ENCODE measurements at places on chromosomes 11 and 22. TPM values are rescaled to one million over a fixed set of nuclear protein-coding genes. Genes with fewer than 3 reads are reported as not detected.

BEST1 gene
- 3.2 TPM for total RNA-seq

DNA sequence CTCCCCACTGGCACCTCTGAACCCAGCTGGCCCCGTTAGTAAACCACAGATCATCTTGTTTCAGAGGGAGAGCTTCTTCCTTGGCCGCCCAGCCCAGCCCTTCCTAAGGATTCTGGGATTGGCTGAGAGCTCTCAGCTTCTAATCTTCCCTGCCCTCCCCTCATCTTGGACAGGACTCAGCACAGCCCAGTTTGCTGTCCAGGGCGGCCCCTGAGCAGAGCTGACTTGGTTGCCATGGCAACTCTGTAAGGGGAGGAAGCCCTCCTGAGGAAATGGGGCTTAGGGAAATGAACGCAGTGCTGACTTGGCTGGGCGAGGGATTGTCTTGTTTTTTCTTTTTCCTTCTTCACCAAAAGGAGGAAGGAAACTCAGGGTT, 4.6 kb downstream of the APOL4 start:
- peak; percentile 94 for DNase-seq

DNA sequence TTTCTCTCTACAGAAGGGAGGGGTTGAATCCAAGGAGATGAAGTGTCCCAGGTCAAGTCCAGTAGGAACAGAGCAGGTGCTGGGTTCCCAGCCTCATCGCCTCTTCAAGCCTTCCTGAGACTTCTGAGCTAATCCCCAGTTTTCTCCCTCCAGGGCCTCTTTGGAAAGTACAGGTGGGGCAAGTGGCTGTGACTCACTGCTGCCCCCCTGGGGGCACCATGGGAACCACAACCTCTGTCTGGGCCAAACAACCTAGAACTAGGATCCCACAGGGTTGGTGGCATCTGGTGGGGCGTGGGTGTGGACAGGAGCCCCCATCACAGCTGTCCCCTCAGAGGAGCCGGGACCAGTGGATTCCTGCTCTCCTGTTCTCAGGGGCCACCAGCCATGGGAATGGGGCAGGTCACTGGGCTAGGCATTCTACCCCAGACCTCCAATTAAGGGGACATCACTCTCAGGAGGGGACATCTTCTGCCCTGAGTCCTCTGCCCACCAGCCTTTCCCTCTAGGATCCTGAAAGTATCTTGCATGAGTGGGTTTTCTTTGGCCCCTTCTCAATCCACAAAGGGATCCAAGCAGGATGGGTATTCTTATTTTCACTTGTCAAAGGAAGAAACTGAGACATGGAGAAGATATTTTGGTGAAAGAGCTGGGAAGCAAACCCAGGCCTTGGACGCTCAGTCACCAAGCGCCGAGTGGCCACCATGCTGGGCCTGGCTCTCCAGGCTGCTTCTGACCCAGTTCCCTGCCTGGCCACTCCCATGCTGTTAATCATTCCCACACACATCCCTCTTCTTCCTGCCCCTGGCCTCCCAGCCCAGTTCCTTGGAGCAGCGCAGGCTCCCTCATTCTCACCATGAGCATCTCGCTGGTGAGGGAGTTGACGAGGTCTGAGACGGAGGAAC, 23.8 kb downstream of the LRRC10B start:
- peak; percentile 14 for DNase-seq

FGF4 gene
- total RNA-seq, result not detected

- no peak for DNase-seq
These were observed 10.9 kb downstream of the ELFN2 start for GRCh38 chr22:37416389-37416788.

DNA sequence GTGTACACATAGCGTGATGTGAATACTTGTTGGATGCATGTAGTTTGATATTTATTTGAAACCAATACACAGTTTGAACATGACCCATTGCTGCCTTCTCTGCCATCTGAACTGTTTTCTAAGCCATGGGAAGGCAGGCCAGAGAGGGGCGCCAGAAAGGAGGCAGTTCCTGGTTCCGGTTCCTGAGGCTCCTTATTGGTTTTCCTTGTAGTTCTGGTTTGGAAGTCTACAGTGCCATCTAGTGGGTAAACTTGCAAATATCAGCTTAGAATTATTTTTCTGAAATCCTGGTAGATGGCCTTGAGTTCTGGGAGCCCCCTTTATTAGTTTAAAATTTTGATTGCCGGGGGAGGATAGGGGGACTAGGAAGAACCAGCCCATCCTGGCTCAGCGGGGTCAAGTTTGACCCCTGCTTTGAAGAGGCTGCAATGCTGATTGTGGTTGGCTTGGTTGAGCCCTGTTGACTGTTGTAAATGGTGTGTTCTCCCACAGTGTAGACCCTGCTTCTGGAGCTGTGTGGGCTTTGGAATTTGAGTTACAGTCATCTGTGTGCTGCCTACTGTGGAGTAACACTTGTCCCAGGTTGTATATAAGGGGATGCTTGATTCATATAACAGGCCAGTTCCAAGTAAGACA, 48.4 kb downstream of the GRAMD1B start:
- DNase-seq, result peak; percentile 80

DNA sequence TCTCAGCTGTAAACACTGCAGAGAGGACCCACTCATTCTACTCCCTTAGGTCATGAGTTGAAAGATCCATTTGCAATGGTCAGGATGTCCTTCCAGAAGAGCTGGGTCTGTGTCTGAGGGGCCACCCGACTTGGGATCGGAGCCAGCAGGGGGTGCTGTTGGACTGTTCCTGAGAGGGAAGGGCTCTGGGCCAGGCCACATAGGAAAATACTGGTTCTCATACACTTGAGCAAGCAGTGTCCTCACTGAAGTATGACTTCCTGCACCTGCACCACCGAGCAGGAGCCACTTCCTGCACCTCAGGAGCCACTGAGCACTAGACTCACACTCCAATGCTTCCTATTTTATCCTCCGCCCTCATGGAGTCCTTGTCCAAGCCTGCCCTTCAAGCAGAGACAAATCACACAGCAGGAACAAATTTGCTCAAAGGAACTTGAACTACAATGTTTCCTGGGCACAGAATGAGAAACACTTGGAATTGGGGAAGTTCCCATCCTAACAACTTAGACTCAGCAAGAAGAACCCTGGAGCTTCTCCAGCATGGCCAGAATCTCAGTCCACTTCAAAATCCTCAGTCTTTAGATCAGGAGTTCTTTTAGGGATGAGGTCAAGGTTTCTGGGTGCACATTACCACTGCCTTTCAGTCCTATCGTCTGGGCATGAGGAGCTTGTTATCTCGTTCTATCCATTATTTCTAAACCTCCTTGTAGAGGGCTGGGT, 36.6 kb upstream of the VPREB1 start:
- DNase-seq, result peak; percentile 70

DNA sequence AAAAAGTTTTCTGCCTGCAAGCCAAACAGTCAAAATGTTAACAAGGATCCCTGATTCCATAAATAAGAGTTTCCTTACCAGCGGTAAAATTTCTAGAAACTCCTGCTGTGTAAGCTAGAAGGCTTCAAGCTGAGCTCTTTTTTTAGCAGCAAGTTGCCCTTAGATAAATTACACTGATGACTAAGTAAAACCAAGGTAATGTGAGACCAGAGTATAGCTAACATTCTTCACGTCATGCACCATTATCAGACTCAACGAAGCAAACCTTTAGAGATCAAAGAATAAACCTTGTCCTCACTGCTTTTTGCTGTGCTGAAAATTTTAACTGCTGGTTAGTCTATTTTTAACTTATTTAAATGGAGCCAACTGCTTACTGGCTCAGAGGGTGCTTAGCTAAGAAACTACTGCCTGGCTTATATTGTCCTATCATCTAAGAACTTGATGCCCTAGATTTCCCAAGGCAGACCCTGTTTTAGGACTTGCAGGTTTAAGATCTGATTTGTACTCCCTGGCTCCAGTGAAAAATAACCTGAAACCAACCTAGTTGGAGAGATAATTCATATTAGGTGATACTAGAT, 900.7 kb downstream of the JRKL start:
- DNase-seq, result no peak

HPS5 gene
- 39.6 TPM for total RNA-seq

GRCh38 chr11:1301220-1302000, 8.0 kb downstream of the TOLLIP start:
- no peak for DNase-seq

OR2AG2 gene
- 0.32 TPM for total RNA-seq

DNA sequence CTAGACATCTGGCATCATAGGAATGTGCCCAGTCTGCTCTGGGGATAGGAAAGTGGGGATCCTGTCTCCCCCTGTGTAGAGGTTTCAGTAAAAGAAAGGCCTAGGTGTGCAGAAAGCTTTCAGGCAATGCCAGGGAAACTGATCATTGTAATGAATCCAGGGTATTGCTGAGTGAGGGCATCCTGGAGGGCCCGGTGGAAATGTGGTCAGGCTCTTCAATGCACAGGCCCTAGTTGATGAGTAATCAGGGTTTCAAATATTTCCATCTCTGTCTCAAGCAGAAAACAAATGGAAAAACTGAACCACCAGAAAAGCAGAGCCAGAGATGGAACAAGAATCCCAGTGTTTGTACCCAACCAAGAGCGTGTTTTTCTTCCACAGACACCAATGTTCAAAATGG, 2.0 kb downstream of the CD3E start:
- DNase-seq, result no peak

GRCh38 chr22:27154717-27155116, 497.3 kb downstream of the MIAT start:
- no peak for DNase-seq

MGAT3 gene
- 0.64 TPM for total RNA-seq

GRCh38 chr11:46694072-46694471, 6.3 kb downstream of the ARHGAP1 start:
- peak; percentile 60 for DNase-seq

DDIAS gene
- 1.9 TPM for total RNA-seq

DNA sequence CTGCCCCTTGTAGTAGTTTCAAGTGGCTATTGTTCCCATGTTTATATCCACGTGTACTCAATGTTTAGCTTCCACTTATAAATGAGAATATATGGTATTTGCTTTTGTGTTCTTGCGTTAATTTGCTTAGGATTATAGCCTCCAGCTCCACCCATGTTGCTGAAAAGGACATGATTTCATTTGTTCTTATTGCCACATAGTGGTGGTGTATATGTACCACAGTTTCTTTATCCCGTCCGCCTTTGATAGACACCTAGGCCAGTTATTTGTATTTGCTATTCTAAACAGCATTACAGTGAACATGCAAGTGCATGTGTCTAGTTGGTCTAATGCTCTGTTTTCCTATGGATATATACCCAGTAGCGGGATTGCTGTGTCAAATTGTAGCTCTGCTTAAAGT, 6.8 kb downstream of the OR51B2 start:
- no peak for DNase-seq

DNA sequence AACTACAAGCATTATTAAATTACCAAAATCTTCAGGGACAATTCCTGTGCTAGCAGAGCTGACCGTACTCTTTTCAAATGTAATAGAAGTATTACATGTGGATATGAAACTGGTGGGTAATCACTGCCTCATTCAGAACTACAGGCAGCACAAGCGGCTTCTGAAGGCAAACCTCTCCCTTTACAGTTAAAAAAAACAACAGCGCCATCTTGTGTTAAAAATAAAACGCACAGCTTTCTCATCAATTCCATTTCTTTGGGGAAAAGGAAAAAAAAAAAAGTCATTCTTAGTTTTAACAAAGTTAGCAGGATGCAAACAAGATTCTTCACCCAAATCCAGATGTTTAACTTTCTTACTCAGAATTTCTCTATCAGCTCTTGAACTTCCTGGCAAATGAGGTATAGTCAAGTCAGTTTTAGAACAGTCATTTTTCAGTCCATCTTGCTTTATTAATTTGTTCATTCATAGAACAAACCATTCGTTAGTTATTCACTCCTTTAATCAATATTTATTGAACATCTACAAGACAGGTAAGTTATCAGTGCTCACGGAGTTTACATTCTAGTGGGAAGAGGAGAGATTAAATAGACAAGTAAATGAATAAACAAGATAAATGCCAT, 331.8 kb upstream of the MPPED2 start:
- peak; percentile 40 for DNase-seq

DNA sequence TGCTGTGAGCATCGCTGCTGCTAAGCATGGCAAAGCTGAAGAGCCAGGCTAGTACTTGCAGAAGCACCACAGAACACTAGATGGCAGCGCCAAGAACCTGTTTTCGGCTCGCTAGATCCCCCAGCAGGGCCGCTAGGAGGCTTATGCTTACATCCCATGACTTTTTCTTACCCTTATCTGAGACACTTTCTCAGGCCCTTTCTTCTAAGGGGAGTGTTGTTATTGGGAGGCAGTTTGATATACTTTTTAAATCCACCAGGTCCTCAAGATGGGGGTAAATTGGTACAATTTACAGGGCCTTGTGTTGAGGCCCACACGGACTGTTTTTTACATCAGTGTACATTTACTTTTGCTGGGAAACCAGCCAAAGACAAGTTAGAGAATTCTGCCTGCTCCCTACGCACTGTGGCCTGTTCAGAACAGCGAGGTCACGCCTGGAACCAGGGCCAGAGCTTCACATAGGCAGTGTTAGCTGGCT, 4.0 kb downstream of the TRIM6 start:
- peak; percentile 93 for DNase-seq

DNA sequence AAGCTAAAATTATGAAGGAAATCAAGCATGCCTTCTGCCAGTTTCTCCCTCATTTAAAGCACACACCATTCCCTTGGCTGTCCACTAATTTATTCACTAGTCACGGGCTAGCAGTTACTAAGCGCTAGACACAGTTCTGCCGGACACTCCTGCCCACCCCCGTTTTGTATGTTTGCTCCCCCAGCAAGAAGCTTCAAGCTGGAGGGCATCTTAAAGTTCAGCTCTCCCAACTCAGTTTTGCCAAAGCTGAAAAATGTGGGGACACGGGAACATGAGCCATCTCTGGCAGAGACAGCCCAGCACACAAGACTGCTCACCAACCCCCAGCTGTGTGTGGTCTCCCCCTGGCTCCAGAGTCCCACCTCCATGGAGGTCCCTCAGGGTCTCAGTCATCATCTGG, 263.6 kb downstream of the BRD1 start:
- no peak for DNase-seq

DNA sequence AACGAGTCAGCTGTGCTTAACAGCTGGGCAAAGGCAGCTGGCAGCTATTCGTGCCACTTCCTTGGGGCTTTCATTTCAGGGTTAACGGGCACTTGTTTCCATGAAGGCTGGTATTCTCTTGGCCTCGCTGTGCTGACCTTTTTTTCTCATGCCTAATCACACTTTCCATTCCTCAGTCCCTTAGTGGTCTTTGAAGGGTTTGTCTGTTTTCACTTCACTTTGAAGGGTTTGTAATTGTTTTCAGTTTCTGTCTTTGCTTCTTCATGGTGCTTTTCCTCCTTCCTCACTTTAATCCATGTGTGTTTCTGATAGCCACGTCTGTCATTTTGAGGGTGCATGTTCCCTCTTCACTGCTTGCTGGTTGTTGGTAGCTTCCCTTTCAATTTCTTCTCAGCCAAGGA, 24.6 kb downstream of the PPIL2 start:
- DNase-seq, result no peak

DNA sequence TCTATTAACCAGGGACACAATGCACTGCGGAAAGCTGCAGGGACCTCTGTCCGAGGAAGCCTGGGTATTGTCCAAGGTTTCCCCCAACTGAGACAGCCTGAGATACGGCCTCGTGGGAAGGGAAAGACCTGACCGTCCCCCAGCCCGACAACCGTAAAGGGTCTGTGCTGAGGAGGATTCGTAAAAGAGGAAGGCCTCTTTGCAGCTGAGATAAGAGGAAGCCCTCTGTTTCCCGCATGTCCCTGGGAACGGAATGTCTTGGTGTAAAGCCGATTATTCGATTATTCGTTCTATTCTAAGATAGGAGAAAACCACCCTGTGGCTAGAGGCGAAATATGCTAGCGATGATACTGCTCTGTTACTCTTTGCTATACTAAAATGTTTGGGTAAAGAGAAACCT, 5.2 kb downstream of the BET1L start:
- no peak for DNase-seq
